ENCODE measurements at places on chromosomes 2 and 18.

GRCh38 chr18:59616501-59616900 lies 80.7 kb downstream of the CCBE1 start:
- DNase-seq, result no peak

- no peak for DNase-seq
Observed at GRCh38 chr2:212904646-212905045, 246.8 kb downstream of the IKZF2 start.

DNA sequence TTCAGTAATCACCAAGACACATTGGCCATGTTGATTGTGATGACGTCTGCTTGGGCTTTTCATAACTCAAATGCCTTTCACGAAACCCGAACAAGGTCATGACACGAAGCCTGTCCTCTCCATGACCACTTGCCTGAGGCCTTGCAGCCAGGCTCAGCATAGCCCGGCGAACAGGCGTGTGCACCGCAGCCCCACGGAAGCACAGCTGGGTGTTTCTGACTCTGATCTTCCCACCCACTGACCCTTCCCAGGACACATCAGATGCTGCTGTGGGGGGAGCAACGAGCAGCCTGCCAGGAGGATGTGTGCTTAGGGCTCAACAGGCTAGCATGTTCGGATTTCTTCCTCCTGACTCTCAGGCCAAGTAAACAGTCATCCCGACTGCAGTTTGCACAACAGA lies 369.4 kb upstream of the SALL3 start:
- no peak for DNase-seq

DNA sequence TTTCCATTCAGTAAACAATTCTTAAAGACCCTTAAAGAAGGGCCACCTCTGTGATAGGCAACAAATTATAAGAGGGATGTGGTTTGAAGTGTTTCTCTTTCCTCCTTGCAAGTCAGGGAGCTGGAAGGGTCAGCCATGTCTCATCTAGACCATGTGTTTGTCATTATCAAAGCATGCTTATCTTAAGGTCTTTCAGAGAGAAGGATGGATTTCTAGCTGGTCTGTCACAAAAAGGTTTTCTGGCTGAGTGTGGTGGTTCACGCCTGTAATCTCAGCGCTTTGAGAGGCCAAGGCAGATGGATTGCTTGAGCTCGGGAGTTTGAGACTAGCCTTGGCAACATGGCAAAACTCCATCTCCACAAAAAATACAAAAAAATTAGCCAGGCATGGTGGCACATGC lies 59.2 kb upstream of the PEX13 start:
- no peak for DNase-seq

- DNase-seq, result no peak
Observed at GRCh38 chr2:206023183-206023582, 62.8 kb downstream of the INO80D start.

Data from stimulated activated CD8-positive, alpha-beta memory T cell treated with anti-CD3 and anti-CD28 coated beads, Interleukin-4, amount 100 ng/mL, for 48 hours (primary cell).